Esophagus squamous epithelium (tissue), 5 donors: ENCODE measurements at places on chromosomes 16 and 17.

DNA sequence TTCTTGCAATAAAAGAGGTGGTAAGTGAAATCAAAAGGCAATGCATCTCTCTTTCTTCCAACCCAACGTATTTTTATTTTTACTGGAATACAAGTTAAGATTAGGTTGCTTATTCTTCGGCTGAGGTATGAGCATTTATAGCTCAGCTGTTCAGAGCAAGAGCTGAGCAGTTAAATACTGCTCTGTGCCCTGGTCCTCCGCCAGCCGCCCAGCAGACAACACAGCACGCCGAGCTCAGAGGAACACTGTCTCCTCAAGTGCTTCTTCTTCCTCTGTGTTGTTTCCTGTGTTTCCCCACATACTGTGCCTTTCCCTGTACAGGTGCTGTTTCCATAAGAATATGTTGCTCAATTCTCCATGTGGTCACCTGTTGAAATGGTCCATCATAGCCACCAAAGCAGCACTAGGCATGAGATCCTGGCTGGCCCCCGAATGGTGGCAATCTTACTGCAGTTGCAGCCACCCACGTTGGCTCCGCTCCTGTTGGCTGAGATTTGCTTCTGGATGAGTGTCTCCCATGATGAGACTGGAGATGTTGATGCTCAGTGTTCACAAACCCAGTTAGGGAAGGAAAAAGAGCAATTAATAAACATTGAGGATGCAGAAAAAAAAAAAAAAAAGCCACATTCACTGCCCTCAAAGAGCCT, 515.3 kb downstream of the GRIN2A start:
- no peak for DNase-seq

DNA sequence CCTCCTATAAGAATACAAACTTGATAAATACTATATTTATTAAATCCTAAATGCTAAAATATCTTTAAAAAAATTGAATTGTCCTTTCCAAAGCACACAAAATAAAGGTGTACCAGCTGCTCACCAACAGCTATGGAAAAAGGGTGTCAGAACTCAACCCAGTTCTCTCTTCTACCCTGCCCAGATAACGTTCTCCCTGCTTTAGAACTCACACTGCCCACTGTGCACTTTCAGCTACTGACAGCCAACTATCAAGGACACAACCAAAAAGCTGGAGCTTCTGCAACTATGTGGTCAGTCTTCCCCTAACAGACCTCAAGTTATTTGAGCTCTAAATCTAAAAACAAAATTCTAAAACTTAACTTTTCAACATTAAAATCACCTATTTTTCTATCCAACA, 13.7 kb downstream of the AP1G1 start:
- no peak for DNase-seq

DNA sequence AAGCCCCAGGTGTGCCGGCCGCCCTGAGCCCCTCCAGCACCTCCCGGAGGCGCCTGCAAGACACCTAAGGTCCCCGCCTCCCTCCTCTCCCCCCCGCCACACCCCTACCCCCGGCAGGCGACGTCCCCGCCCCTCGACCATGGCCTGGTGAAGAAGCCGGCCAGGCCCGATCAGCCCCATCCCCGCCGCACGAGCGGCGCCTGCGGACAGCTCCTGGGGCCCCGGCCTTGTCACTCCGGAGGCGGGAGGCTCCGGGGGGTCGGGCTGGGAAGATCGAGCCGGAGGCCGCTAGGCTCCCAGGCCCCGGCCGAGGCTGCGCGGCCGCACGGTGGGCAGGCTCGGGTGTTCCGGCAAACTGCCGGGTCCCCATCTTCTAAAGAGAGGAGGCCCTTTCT, 405 bp upstream of the ACE start:
- no peak for DNase-seq

- DNase-seq = no peak
These were observed 138.8 kb downstream of the XYLT1 start for GRCh38 chr16:17331991-17332390.

DNA sequence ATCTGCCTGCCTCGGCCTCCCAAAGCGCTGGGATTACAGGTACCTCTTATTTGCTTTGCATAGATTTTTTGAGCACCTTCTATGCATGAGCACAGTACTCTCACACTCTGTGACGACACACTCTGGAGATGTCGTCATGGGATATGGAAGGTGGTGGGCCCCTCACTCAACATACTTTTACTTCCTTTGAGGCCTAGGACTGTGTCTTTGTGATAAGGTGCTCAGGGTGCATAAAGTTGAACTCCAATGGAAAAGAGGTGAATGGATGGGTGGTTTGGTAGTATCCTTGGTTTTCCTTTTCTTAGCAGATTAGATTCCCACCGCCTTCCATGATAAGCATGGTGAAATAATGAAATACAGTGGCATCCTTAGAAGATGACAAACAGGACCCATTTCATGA, 6.1 kb upstream of the CDK5RAP3 start:
- no peak for DNase-seq

- no peak for DNase-seq
These were observed 20.8 kb upstream of the SLC38A10 start for GRCh38 chr17:81315885-81316391.

GRCh38 chr17:6671431-6671830, 19.9 kb downstream of the C17orf100 start:
- no peak for DNase-seq

- DNase-seq = no peak
These were observed 23.3 kb downstream of the TMEM100 start for GRCh38 chr17:55699181-55699860.

GRCh38 chr16:49951574-49952195, 73.3 kb upstream of the CNEP1R1 start:
- no peak for DNase-seq

- no peak for DNase-seq
These were observed 1.4 kb upstream of the UNK start for GRCh38 chr17:75783069-75783783.

GRCh38 chr17:5883775-5884665, 186.2 kb upstream of the WSCD1 start:
- no peak for DNase-seq

DNA sequence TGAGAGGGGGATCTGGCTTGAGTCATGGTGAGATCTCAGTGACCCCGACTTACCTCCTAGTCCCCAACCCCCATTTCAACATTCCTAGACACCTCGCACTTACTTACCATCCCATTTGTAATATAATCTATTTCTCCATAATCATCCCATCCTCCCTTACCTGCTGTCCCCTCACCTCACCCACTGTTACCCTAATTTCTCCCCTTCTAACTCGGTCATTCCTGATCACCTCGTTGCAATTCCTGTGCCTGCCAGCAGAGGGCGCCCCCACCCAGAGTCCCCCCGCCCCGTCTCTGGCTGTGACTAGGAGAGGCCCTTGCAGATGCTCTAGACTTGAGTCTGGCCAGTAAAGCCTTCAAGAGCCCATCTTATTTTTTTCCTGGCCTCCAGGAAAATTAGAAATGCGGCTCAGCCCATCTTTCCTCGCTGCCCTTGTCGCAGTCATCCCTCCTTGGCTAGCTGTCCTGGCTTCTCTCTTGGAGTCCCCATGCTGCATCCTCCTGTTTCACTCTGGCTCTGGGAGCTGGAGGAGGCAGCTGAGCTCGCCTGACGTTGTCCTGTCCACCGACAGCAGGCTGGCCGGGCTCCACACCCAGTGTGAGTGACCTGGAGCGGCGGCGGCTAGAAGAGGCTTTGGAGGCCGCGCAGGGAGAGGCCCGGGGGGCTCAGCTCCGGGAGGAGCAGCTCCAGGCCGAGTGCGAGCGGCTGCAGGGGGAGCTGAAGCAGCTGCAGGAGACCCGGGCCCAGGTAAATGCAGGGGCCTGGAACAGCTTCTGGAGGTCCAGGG, 5.0 kb downstream of the TBKBP1 start:
- no peak for DNase-seq

- DNase-seq = no peak
These were observed 187.2 kb downstream of the CBLN1 start for GRCh38 chr16:49094471-49094870.

DNA sequence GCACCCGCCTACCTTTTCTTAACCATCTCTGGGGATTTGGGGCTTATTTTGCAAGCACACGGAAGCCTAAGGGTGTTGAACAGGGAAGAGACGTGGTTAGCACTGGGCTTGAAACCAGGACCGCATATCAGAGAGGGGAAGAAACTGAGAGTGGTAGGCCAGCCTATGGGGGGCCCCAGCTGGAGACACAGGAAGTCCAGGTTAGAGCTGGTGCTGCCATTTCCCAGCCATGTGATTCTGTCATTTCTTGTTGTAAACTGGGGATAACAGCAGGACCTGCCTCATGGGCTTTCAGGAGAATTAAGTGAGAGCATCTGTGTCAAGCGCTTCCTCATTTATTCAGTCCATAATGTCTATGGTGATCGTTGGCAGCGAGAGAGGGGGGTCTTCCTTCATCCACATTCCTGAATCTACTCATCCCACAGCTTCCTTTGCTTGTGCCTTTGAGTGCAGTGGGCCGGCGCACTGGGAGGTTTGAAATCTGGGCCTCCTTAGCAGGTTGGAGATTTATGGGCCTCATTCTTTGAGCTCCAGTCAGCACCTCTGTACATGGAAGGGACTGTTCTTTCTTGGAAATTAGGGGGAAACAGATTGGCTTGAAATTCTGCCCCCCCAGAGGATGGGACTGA, 20.1 kb downstream of the NKD1 start:
- no peak for DNase-seq

- no peak for DNase-seq
These were observed 295.3 kb upstream of the PMFBP1 start for GRCh38 chr16:72467157-72467759.

GRCh38 chr17:11554542-11554941, 43.7 kb upstream of the DNAH9 start:
- no peak for DNase-seq

GRCh38 chr17:78735832-78736525, 46.1 kb downstream of the CYTH1 start:
- DNase-seq = no peak
